ENCODE measurements at places on chromosomes 2 and 18. TPM values are rescaled to one million over a fixed set of nuclear protein-coding genes. Genes with fewer than 3 reads are reported as not detected.

PRKD3 gene
- total RNA-seq = 43.0 TPM

POU3F3 gene
- total RNA-seq = 2.3 TPM

CAPN13 gene
- not detected for total RNA-seq

UGT1A5 gene
- total RNA-seq = not detected

TWIST2 gene
- 171 TPM for total RNA-seq

MEP1B gene
- 0.12 TPM for total RNA-seq

UGT1A4 gene
- not detected for total RNA-seq

EDAR gene
- not detected for total RNA-seq

ABCG5 gene
- total RNA-seq = not detected

TLX2 gene
- total RNA-seq = not detected

KCNE4 gene
- total RNA-seq = 0.38 TPM

SERPINB5 gene
- not detected for total RNA-seq

GAREM2 gene
- 1.1 TPM for total RNA-seq

RGPD3 gene
- under 0.01 TPM for total RNA-seq

DYTN gene
- not detected for total RNA-seq

All from smooth muscle cell of the coronary artery (primary cell).